ENCODE measurements at places on chromosomes 3 and 15. TPM values are rescaled to one million over a fixed set of nuclear protein-coding genes. Genes with fewer than 3 reads are reported as not detected.

DNA sequence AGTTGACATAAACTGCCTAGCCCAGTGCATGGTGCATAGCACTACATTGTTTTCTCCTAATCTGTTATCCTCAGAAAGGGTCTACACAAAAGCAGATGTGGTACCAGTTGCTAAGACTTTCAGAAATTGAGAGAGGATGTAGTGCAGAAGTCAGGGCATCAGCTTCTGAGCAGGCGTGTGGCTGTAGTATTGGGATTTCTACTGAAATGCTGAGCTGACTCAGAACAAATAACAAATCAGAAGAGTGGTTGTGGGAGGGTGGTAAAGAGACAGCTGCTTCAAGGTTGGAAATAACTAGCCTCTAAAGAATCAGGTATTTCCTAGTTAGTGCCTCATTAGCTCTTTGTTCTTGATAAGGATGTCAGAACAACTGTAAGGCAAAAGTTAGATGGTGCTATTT is 161.3 kb downstream of the AKAP13 start:
- DNase-seq: no peak

- no peak for DNase-seq
These were observed 148.8 kb downstream of the GABRG3 start for GRCh38 chr15:27119695-27120266.

DNA sequence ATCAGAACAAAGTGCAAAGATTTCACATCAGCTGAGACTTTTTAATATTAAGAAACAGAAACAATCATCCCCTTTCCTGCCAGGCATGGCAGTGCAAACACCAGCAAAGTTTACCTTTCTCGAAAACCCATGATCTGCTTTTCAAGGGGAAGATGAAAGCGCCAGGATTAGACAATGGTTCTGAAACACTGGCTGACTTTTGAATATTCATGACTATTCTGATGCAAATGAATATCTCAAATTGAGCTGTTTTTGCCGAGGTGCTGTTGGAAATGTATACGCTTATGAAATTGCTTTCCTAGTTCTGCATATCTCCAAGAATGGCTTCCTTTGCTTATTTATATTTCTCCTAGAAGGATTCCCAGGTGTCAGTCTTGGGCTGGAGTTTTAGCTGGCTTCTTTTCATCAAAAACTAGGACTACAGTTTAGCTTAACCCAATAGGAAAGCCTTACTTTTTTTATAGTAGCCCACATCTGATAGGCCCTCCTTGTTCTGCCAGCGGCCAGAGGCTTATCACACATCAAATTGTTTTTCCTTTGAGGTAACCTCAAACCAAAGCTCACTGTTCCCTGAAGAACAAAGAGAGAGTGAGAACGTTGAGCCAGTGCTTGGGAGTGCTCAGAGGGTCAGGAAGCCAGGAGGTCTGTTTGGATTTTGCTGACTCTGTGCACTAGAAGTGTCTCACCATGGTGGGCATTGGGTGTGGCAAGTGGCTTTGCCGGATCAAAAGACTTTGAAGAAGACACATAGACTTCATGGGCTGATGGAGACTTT is 74.0 kb upstream of the PLCL2 start:
- no peak for DNase-seq

DNA sequence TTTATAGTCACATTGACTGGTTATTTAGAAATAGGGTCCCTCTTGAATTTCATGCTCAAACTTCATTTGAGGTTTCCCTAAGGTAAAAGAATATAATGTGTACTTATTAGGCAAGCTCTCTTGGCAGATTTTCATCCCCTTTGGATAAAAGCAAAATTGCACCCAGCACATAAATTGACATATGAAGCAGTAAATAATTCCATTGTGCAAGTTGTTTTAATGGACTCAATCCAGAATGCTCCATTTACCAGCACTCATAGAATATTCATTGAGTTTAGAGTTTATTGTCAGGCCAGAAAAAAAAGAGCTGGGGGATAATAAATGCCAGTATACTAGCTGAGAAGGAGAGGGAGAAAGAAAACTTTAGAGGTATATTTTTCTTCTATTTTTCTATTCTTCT is 136.8 kb downstream of the TPRG1 start:
- no peak for DNase-seq

GRCh38 chr3:172222478-172223071 is 183.2 kb downstream of the FNDC3B start:
- DNase-seq: no peak

DNA sequence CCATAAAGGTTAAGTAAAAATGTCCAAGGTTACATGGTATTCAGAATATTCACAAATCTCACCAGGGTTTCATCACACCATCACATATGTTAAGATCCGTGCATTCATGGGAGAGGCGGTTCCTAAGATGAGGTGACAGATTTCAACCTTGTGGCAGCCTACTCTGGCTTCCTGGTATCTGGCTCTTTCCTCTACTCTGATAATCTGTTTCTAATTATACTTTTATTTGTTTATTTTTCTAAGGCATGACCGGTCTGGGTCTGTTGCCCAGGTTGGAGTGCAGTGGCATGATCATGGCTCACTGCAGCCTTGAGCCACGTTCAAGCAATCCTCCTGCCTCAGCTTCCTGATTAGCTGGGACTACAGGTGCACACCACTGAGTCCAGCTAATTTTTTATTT is 34.4 kb downstream of the RAF1 start:
- no peak for DNase-seq

DNA sequence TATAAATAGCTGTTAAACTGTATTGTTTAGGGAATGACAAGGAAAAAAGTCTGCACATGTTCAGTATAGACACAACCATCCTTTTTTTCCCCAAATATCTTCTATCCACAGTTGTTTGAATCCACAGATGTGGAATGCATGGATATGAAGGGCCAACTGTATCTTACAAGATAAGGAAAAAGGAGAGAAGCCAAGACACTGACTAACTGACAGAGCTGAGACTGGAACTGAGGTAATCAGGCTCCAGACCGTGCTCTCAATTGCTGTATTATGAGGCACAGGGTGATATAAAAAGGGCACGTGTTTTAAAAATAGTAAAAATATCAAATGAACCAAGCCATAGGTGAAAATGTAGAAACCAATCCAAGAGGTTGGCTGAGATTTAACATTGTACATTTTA is 49.0 kb downstream of the DHX36 start:
- DNase-seq: no peak

RASGRF1 gene
- polyA plus RNA-seq: not detected

- no peak for DNase-seq
These were observed 1.1 kb downstream of the SEC11A start for GRCh38 chr15:84714821-84715220.

DNA sequence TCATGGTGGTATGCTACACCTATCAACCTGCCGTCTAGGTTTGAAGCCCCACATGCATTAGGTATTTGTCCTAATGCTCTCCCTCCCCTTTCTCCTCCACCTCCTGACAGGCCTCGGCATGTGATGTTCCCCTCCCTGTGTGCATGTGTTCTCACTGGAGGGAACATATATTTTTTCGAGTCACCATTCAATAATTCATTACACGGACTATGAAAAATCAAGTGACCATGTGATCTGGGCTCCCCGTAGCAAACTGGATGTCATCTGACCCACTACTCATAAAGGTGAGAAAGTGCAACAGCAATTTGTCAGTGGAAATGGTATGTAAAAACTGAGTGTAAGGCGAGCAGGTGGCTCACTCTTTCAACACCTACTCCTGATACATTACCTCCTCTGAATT is 224.3 kb upstream of the RASGRP1 start:
- DNase-seq: no peak

ALS2CL gene
- polyA plus RNA-seq: 0.85 TPM

CYP19A1 gene
- not detected for polyA plus RNA-seq

ZBED2 gene
- polyA plus RNA-seq: 1.9 TPM

TRIM42 gene
- polyA plus RNA-seq: not detected

ROBO2 gene
- not detected for polyA plus RNA-seq

DNA sequence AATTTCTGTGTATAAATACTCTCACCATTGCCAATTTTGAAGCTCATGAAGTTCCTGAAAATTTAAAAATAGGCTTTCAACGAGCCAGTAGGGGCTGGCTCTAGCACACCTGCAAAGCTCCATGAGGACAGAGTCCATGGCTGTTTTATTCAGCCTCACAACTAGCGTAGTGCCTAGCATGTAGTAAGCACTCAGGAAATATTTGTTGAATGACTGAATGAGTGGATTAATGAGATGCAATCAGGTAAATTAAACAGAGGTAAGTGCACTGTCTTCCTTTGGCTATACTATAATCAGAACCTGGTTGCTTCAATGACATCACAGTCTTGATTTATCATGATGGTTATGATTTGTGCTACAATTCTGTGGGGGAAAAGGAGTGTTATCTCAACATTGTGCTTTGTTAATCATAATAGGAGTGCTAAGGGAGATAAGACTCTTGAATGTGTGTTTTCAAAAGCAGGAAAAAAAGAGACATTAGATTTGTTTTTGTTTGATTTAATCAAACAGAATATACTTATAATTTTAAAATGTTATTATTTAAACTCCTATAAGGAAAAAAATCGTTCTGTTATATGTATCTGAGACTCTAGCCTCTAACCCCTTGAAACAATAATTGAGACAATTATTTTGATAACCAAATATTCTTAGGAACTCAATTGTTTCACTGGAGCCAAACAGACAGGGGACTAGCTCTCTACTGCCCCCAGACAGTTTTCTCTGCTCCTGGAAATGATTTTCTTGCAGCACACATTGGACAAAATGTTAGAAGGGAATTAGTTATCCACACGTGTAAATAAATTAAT is 171.7 kb upstream of the ATP11B start:
- no peak for DNase-seq

DNA sequence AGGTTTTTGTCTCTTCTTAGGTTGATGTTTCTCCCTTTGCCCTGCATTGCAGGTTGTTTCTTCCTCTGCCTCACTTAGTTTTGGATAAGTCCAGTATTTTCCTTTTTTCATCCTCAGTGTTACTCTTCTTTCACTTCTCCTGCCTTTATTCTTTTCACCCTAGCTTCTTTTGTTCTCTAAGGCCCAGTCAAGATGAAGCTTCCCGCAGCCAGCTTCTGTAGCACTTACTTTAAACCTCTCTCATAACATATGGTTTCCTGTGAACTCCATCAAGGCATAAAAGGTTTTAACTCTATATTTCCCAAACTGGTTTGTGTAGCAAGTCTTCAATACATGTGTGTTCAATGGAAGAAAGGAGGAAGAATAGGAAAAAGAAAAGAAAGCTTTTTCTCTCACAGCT is 54.1 kb downstream of the TP63 start:
- DNase-seq: no peak

- no peak for DNase-seq
These were observed 965.9 kb upstream of the ROBO1 start for GRCh38 chr3:80733522-80734176.
